Activated CD4-positive, alpha-beta T cell treated with anti-CD3 and anti-CD28 coated beads, Interleukin-2, amount 10 ng/mL, durations not matched to agents 24 days and 14 days (primary cell): ENCODE measurements at places on chromosomes 5 and 9. TPM values are rescaled to one million over a fixed set of nuclear protein-coding genes. Genes with fewer than 3 reads are reported as not detected.

- peak overlapping the region; percentile 49 for H3K27ac ChIP-seq
- DNase-seq = no peak
- peaks cover 8% of the 10 kb centered on the region for H3K4me1 ChIP-seq
- no peak overlapping the region for H3K4me3 ChIP-seq
Measured at GRCh38 chr9:93525476-93525875, 50.9 kb upstream of the PHF2 start.

Gene FOXD4L3
- not detected in 2 replicates for total RNA-seq

- peaks cover 8% of the 10 kb centered on the region for H3K27me3 ChIP-seq
- H3K4me3 ChIP-seq = no peak overlapping the region
- DNase-seq = no peak
- H3K36me3 ChIP-seq = no peaks in the 10 kb centered on the region
Measured at GRCh38 chr5:158531860-158532259, 567.9 kb downstream of the EBF1 start.

GRCh38 chr9:34612788-34613390 is 992 bp upstream of the RPP25L start:
- peak; percentile 92 for DNase-seq
- peaks cover 21% of the 10 kb centered on the region for H3K4me1 ChIP-seq
- H3K27me3 ChIP-seq = no peaks in the 10 kb centered on the region

Gene AKNA
- 149 and 150 TPM in 2 replicates for total RNA-seq

DNA sequence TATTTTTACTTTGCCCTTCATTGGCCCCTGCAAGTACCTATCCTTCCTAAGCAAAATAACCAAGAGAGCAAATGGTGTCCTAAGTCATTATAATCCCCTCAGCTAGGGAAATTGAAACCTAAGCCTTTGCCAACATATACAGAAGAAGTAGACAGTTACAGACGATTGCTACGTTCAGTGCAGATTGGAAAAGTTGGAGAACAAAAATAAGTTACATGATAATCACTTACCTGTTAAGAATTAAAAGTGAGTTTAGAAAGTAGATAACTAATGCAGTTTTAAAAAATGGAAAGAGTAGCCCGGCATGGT is 244.8 kb downstream of the MPDZ start:
- H3K27me3 ChIP-seq = no peaks in the 10 kb centered on the region
- H3K27ac ChIP-seq = no peak overlapping the region
- DNase-seq = no peak
- no peaks in the 10 kb centered on the region for H3K4me1 ChIP-seq
- H3K4me3 ChIP-seq = no peak overlapping the region
- H3K36me3 ChIP-seq = no peaks in the 10 kb centered on the region

GRCh38 chr5:102834438-102834964 is 79.4 kb downstream of the PAM start:
- H3K36me3 ChIP-seq = no peaks in the 10 kb centered on the region
- peaks cover 20% of the 10 kb centered on the region for H3K4me1 ChIP-seq
- no peak overlapping the region for H3K27ac ChIP-seq
- no peaks in the 10 kb centered on the region for H3K27me3 ChIP-seq
- no peak overlapping the region for H3K4me3 ChIP-seq

GRCh38 chr9:132857031-132857430 is 21.1 kb downstream of the AK8 start:
- H3K36me3 ChIP-seq = no peaks in the 10 kb centered on the region
- no peak overlapping the region for H3K27ac ChIP-seq
- H3K4me3 ChIP-seq = no peak overlapping the region

DNA sequence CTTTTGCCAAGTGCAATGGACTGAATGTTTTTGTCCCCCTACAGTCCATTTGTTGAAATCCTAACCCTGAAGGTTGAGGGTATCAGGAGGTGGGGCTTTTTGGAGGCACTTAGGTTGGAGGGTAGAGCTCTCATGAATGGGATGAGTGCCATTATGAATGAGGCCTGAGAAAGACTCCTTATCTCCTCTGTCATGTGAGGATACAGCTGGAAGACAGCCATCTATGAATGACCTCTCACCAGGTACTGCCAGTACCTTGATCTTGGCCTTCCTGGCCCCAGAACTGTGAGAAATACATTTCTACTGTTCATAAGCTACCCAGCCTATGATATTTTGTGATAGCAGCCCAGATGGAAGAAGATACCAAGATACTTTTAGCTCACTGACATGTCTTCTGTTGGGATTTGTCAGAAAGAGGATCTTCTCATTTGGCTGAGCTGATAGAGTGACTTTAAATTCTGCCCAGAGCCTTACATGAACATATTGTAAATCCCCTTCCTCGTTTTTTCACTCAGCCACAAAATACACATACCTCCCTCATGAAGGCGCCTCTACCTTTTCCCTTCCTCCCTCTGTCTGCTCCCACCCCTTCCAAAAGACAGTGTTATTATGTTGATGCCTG is 256.4 kb downstream of the PDZD2 start:
- H3K4me1 ChIP-seq = no peaks in the 10 kb centered on the region
- no peak for DNase-seq
- H3K27ac ChIP-seq = peak overlapping the region; percentile 22
- no peaks in the 10 kb centered on the region for H3K36me3 ChIP-seq
- H3K4me3 ChIP-seq = no peak overlapping the region
- H3K27me3 ChIP-seq = no peaks in the 10 kb centered on the region

Gene KIAA1958
- total RNA-seq = 9.8 and 10.6 TPM in 2 replicates

GRCh38 chr5:173001229-173001841 is 17.8 kb downstream of the ATP6V0E1 start:
- peaks cover 21% of the 10 kb centered on the region for H3K36me3 ChIP-seq
- DNase-seq = peak; percentile 61
- H3K27ac ChIP-seq = peak overlapping the region; percentile 26
- H3K4me1 ChIP-seq = peaks cover 37% of the 10 kb centered on the region
- H3K27me3 ChIP-seq = no peaks in the 10 kb centered on the region
- H3K4me3 ChIP-seq = no peak overlapping the region

Gene TPPP
- total RNA-seq = 0.07 TPM in 1 of 2 replicates, not detected in the other

GRCh38 chr5:174911118-174911517 is 186.7 kb downstream of the MSX2 start:
- no peak overlapping the region for H3K27ac ChIP-seq
- H3K27me3 ChIP-seq = peaks cover 22% of the 10 kb centered on the region
- H3K36me3 ChIP-seq = no peaks in the 10 kb centered on the region
- no peak for DNase-seq

DNA sequence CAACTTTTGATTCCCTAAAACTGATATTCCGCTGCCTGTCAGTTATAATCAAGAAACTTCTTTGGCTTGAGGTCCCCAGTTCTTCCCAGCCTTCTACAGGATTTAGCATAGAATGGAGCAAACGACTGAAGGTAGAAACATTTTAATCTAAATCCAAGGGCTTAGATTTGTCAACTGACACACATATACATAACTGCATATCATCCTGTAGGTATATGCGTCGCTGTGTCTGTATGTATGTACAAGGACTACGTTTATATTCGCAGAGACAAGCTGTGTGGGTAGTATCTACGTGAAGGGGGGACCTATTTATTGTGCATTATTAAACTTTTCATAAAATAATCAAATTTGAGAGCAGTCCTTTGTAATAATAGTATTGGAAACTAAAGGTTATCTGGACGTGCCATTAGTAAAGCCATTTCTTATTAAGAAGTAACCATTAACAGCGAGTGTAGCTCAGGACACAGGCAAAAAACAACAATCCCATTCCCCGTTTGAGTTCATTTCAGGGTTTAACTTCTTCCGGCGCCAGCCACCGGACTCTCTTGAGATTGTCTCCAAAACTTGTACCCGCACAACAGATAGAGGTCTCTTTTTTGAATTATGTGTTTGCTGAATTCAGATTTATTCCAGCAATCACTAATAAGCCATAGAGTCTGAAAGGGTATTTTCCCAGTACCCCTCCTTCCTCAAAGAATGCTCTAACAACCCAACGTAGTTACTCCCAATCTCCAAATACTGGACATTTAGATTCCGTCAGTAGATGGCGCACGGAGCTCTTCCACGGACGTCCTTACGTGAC is 2.1 kb upstream of the MLLT3 start:
- peak; percentile 84 for DNase-seq
- peak overlapping the region; percentile 98 for H3K27ac ChIP-seq
- H3K4me3 ChIP-seq = peak overlapping the region; percentile 92
- peaks cover 10% of the 10 kb centered on the region for H3K36me3 ChIP-seq

- H3K4me1 ChIP-seq = peaks cover 4% of the 10 kb centered on the region
- H3K27ac ChIP-seq = no peak overlapping the region
- DNase-seq = no peak
- H3K27me3 ChIP-seq = peaks cover 9% of the 10 kb centered on the region
- no peaks in the 10 kb centered on the region for H3K36me3 ChIP-seq
- H3K4me3 ChIP-seq = no peak overlapping the region
Measured at GRCh38 chr5:97115932-97116331, 26.5 kb downstream of the LIX1 start.

DNA sequence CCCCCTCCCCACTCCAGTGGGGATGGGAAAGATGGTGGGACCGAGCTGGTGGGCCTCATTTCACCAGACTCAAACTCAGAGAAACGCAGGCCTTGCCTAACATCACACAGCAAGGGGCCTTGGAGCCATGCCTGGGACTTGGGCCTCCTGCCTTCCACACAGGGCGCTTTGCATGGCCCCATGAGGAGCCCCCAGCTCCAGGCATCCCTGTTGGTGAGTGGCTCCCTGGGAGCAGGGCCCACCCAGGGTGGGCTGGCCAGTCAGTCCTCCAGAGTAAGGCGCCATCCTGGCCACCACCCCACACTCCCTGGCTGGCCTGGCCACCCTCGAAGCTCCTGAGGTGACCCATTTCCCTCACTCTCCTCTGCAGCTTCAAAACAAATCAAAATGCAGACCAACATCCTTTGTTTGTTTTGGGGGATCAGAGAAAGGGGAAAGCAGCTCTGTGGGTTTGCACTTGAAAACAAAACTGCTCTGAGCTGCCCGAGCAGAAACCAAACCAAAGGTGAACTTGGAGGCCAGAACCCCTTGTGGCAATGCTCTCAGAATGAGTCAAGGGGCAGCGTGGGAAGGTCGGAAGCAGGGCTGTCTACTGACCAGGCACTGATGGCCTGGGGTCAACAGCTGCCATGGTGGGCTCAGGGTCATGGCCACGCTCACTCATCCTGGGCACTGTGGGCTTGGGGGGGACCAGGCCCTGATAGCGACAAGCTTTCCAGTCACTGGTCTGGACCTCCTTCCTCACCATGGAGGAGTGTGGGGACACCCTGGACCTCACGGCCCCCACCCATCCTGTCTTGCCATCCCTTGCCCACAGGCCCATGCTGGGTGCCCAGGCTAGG is 37.0 kb upstream of the VDAC1 start:
- H3K36me3 ChIP-seq = no peaks in the 10 kb centered on the region
- H3K27ac ChIP-seq = peak overlapping the region; percentile 15
- peaks cover 34% of the 10 kb centered on the region for H3K4me1 ChIP-seq

DNA sequence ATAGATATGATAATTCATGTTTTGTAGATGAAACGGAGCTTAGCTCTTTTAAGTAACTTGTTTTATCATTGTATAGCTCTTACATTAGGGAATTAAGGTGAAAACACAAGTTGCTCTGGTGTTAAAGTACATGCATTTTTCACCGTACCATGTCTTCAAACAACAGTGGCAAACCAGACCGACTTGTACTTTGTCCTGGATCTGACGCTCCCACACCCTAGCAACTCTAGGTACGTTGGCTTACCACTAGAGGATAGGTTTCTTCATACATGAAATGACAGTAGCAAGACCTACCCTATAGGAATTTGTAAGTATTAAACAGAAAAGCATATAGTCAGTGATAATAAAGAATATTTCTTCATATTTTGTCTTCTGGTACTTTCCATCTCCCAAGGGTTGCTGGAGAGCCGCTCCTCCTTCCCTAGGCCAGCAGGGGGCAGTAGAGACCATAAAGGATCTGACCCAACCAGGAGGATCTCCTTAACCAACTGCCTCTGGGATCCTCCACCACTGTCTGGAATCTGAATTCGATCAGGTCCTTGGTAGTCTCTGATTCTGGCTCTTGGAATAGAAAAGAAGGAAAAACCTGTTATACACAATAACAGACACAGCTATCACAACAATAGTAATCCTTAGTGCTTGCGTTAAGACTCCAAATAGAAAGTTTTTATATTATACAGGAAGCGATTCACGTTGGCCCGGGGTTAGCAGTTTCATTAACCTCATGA is 136.7 kb downstream of the CAVIN4 start:
- peak; percentile 83 for DNase-seq
- no peaks in the 10 kb centered on the region for H3K27me3 ChIP-seq
- no peaks in the 10 kb centered on the region for H3K36me3 ChIP-seq
- H3K4me3 ChIP-seq = no peak overlapping the region
- H3K4me1 ChIP-seq = no peaks in the 10 kb centered on the region
- H3K27ac ChIP-seq = no peak overlapping the region

- H3K4me1 ChIP-seq = no peaks in the 10 kb centered on the region
- no peaks in the 10 kb centered on the region for H3K27me3 ChIP-seq
- peaks cover 40% of the 10 kb centered on the region for H3K36me3 ChIP-seq
- DNase-seq = no peak
- no peak overlapping the region for H3K4me3 ChIP-seq
Measured at GRCh38 chr5:154331924-154332323, 113.9 kb upstream of the SAP30L start.

Gene PCDHA8
- total RNA-seq = not detected in 2 replicates

DNA sequence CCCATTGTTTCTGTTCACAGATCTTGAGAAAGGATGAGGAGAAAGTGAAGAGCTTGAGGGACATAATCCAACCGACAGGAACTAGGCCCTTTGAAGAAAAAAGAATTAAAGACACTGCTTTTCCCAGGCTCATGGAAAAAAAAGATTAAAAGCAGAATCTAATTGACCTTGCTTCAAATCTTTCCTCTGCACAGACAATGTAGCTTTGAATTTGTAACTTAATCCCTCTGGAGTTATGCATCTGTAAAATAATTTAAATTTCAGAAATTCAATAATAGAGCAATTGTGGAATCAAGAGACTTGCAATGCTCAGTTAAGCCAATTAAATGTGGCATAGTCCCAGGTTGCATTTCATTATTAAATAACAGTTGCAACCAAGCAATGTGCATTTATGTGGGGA is 64.6 kb downstream of the SVEP1 start:
- H3K4me3 ChIP-seq = no peak overlapping the region
- H3K4me1 ChIP-seq = no peaks in the 10 kb centered on the region
- H3K36me3 ChIP-seq = no peaks in the 10 kb centered on the region
- no peak overlapping the region for H3K27ac ChIP-seq
- no peak for DNase-seq

GRCh38 chr5:55773057-55773456 is 35.2 kb downstream of the DDX4 start:
- peaks cover 4% of the 10 kb centered on the region for H3K27me3 ChIP-seq
- peaks cover 7% of the 10 kb centered on the region for H3K36me3 ChIP-seq
- DNase-seq = no peak
- peaks cover 10% of the 10 kb centered on the region for H3K4me1 ChIP-seq
- H3K4me3 ChIP-seq = no peak overlapping the region

Gene IL3
- 67.7 and 71.3 TPM in 2 replicates for total RNA-seq

Gene SLC36A2
- not detected in 2 replicates for total RNA-seq

Gene IER5L
- 11.7 and 12.2 TPM in 2 replicates for total RNA-seq

GRCh38 chr5:181087309-181087708 is 43.7 kb downstream of the OR2V1 start:
- no peaks in the 10 kb centered on the region for H3K36me3 ChIP-seq
- peak; percentile 38 for DNase-seq
- H3K27me3 ChIP-seq = peaks cover 18% of the 10 kb centered on the region
- no peaks in the 10 kb centered on the region for H3K4me1 ChIP-seq
- H3K4me3 ChIP-seq = no peak overlapping the region

Gene SLC6A19
- not detected in 2 replicates for total RNA-seq
